Stimulated activated CD8-positive, alpha-beta memory T cell treated with anti-CD3 and anti-CD28 coated beads, Interleukin-7, amount 100 ng/mL, for 1 hour (primary cell): ENCODE measurements at places on chromosomes 5 and 9.

DNA sequence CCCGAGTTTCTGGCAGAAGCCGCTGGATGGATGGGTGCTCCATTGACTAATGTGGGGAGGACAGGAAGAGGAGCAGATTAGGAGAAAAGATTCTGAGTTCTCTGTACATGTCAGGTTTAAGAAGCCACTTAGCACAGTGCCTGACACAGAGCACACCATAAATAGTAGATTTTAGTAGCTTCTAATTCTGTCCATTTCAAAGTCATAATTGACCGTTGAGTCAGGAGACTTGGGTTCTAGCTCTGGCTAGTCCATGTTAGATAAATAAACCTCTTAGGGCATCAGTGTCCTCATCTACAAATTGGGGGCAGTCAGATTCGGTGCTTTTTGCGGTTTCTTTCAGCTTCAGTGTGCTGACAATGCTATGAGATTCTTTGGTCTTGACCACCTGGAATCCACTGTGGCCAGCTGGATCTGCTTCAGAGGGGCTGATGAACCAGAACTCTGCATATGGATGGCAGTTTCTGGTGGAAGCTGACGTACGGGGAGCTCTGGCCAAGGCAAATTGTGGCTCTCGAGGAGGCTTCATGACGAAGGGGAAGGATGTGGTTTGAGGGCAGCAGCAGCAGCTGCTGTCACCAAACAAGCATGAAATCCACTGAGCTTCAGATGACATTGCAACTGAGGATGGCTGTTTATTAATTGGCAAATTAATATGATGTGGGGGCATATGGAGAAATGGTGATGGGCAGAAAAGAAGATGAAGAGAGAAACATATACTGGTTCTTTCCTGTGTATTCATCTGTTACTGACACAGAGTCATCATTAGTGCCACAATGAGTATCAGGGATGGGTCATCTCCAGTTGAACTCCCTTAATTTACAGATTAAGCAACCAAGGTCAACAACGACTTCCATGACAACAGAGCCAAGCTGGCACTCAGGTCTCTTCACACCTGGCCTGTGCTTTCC lies 134.4 kb downstream of the AOPEP start:
- peak; percentile 43 for DNase-seq

DNA sequence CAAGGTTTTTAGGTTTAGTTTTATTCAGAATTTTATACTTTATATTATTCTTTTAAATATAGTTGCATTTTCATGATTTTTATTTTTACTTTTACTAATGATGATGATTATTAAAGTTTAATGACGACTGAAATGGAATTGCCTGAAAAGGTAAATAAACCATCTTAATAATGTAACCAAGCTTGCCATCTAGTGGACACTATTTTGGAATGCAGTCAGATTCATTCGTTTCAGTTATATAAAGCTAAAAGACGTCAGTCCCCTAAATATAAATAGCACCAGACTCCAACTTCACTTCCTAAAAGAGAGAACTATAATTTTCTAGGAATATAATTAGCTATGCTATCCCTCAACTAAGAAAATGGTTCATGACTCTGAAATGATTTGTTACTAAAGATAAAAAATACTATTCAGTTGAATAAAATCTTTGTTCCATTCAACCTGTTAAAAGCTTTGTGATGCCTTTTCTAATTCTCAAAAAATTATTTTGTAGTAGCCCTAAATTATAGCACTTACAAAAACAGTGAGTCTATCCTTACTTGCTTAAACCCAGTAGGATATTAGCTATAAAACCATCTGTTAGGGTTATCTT lies 19.9 kb downstream of the ABITRAM start:
- DNase-seq: no peak

- no peak for DNase-seq
These were observed 306.4 kb downstream of the NTRK2 start for GRCh38 chr9:84975926-84976325.

GRCh38 chr5:43256261-43256966 lies 56.8 kb downstream of the HMGCS1 start:
- DNase-seq: no peak

- DNase-seq: no peak
These were observed 20.4 kb upstream of the UGCG start for GRCh38 chr9:111876179-111876578.

GRCh38 chr9:114006155-114006550 lies 71.9 kb downstream of the AMBP start:
- no peak for DNase-seq

GRCh38 chr9:110911659-110912418 lies 126.4 kb downstream of the LPAR1 start:
- no peak for DNase-seq

DNA sequence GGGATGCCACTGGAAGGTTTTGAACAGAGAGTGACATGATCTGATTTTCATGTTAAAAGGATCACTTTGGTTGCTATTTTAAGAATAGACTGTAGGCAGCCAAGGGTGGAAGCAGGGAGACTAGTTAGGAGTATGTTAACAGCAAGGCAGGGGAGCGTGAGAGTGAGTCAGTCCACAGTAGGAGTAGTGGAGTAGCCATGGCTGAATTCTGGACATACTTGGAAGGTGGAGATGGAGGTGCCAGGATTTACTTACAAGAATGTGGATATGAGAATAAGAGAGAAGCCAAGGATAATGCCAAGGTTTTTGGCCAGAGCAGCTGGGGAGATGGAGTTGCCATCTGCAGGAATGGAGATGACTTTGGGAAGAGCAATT lies 118.8 kb downstream of the GALNT10 start:
- no peak for DNase-seq

DNA sequence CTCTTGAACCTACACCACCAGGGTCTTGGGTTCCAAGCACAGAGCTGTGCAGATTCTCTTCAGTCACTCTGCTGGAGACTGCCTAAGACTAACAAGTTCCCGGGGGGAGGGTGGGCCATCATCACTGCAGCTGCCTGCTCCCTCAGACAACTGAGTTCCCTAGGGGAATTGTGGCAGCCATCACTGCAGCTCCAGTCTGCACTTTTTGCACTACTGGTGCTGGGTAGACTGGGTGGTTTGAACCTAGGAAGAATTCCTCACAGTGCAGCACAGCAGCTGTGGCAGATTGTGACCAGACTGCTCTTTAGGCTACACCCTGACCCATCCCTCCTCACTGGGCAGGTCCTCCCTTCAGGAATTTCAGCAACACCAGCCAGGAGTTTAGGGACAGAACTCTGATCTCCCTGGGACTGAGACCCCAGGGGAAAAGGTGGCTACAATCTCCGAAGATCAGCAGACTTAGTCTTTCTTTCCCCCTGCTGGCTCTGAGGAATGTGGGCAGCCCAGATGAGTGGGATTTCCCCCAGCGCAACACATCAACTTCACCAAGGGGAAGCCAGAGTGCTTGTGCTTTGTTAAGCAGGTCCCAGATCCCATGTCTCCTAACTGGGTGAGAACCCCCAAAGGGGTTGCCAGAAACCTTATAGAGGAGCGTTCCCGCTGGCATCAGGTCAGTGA lies 30.9 kb upstream of the RGMB start:
- no peak for DNase-seq

- DNase-seq: no peak
These were observed 165.9 kb downstream of the FSTL4 start for GRCh38 chr5:133446440-133446839.

DNA sequence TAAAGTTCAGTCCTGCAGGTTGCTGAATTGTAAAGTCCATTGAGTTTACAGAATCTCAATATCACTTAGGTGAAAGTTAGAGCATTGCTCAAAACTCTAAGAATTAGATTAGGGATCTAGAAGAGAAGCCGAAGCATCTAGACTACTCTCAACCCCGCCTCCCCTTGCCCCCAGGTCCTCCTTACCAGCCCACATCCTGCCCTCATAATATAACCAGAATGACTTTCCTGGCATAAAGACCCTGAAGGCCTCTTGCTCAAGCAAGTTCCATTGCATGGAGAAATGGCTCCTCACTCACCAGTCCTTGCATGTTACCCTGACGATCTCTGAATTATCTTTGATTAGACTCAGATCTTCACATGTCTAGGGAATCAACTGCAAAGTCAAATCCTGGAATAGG lies 78.8 kb downstream of the SPATA31C2 start:
- no peak for DNase-seq

- no peak for DNase-seq
These were observed 129.0 kb downstream of the TLE4 start for GRCh38 chr9:79700607-79701360.

- DNase-seq: no peak
These were observed 187.3 kb downstream of the TENT4A start for GRCh38 chr5:6900247-6901227.

- no peak for DNase-seq
These were observed 133.9 kb downstream of the LHFPL2 start for GRCh38 chr5:78514427-78515330.

- no peak for DNase-seq
These were observed 68.4 kb downstream of the PAM start for GRCh38 chr5:102823441-102823874.

DNA sequence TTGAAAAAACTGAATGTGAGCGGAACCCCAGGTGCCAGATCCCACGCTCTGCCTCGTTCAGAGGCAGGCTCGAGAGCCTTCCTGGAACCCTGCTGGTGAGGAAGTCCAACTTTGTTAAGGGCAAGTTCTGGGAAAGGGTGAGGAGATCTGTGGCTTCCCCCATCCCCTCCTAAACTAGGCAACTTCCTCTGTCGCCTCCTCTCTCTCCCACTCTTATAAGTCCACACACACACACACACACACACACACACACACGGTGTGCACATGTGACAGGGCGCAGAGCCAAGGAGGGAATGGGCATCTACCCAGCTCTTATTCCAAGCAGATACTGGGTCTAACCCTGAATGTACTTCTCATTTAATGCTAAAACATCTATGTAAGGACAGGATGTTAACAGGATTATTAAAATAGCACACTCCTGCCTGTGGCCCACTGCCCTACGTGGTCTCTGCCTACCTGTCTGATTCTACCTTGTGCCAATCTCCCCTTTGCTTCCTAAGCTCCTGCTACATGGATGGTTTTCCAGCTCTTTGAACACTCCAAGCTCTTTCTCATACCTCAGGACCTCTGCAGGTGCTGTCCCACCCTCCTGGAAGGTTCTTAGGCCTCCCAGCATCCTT lies 72.4 kb upstream of the FBXW11 start:
- DNase-seq: no peak

GRCh38 chr5:72673623-72674022 lies 142.8 kb upstream of the TNPO1 start:
- DNase-seq: no peak

GRCh38 chr9:38126730-38127129 lies 57.7 kb upstream of the SHB start:
- DNase-seq: no peak

DNA sequence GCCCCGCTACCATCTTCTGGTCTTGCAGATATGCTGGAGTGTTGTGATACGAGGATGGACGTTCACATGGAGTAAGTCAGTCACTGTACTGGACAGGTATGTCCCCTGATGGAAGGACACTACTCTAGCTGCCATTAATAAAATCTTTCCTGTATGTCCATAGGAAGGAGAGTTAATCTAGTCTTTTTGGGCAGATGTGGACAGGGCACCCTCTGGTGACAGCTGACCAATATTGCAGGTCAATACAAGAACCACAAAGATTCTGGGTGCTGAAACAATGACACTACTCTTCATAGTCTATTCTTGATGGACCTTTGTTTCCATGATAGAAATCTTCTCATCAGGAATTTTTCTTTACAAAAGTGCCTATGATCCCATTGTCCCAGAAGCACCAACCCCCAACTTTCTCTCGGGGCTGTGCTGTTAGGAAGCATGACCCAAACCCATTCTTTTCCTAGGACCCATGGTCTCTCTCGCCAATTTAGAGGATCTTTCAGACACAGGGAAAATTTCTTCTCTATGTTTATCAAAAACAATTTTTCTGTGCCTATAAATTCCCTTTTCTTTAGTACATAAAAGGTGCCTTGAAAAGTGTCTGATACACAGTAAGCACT lies 376.9 kb downstream of the DTWD2 start:
- DNase-seq: no peak

GRCh38 chr5:177358370-177358819 lies 671 bp downstream of the RGS14 start:
- DNase-seq: no peak

DNA sequence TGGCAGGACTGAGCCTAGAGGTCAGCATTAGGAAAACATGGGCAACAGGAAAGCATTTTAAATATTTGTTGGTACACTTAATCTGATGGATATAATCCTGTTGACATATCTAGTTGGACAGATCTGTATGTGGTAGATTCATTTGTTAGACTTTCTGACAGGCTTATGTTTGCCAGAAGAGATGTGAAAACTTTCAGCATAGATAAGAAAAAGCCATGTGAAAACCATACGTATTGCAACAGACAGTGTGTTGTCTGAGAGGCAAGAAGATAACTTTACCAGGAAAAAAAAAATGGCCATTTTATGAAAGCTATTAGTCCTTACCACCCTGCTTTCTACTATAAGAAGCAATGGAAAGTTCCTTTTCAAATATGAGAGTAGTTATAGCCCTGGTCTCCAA lies 1902.2 kb upstream of the C9orf72 start:
- no peak for DNase-seq

DNA sequence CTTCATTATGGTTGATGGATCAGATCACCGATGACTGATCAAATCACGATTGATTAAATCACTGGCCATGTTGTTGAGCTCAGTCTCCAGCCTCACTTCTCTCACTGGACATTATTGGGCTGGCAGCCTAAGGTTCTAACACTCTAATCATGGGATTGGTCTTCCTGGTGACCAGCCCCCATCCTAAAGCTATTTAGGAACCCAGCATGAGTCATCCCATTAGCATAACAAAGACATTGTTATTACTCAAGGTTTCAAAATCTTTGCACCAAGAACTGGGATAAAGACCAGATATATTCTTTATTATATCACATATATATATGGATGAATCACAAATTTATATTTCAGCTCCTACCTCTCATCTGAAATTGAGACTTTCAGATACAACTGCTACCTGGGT lies 272.1 kb upstream of the IL12B start:
- DNase-seq: no peak

DNA sequence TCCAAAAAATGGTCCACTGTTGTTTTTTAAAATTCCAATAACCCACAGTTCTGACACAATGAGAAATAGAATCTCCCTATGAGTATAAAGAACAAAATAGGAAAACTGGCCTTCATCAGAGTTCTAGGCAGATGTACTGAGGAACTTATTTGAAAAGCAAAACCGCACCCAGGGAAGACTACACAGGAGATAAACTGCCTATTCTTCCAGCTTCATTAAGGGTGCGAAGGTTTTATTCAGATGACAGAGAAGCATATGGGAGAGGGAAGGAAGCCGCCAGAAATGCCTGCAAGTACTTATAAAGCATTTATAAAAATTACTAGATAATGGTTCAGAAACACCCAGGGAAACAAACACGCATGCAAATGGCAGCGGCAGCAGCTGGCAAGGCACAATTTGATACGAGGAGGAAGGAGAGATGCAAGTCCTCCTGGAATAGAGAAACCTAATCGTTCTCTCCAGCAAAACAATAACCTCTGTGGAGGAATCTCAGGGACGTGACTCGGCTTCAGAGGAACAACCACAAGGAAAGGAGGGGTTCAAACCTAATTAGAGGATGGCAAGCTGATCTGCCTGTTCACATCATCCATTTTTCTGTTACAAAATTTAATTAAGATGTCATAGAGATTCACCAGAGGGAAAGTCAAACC lies 9.0 kb downstream of the TTLL11 start:
- DNase-seq: no peak

- no peak for DNase-seq
These were observed 25.2 kb downstream of the UGT3A2 start for GRCh38 chr5:36041537-36041845.

GRCh38 chr9:110659891-110660541 lies 8.6 kb upstream of the MUSK start:
- no peak for DNase-seq
